ENCODE measurements at places on chromosomes 2 and 18.

- no peak for DNase-seq
These were observed 94.1 kb downstream of the RTN4 start for GRCh38 chr2:54956111-54956627.

DNA sequence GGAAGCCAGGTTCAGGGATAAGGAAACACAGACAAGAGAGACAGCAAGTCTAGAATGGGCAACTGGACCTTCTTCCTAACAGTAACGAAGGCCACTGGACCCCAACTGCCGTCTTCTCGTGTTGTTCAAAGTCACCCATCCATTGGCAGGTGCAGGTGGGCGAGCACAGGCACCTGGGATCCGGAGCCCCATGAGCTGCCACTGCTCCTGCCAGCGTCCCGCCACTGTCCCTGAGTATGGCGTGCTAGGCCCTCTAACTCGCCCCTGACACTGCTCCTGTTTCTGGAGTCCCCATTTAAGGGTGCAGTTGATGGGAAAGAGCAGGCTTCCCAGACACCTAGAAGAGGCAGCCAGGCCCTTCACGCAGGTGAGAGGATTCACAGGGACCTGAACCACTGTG is 48.0 kb downstream of the NDUFA10 start:
- no peak for DNase-seq

- no peak for DNase-seq
These were observed 36.7 kb downstream of the EPAS1 start for GRCh38 chr2:46333912-46334311.

DNA sequence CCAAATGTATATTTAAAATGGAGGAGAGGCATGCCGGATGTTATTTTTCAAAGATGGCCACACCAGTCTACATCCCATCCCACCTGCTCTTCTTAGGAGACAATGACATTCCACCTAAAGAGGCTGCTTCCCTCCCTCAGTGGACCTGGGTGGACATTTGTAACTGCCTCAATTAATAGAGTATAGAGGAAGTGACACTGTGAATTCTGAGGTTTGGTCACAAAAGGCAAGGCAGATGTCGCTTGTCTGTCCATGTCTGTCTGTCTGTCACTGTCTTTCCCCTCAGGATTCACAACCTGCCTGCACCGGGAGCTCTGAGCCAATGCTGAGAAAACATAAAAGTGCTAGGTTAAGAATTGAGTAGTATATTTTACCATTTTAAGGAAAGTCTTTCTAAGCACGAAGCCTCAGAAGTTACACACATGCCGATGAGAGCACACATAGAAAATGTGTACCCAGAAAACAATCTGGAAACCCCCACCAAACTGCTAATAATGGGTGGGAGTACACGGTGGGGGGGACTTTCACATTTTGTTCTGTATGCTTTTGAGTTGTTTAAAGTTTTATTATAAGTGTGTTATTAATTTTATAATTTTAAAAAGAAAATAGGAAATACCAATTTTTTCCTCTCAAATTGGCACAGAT is 21.0 kb downstream of the MIB1 start:
- DNase-seq = no peak

Data from GM04503 (cell line).